ENCODE measurements at places on chromosomes 2 and 18. TPM values are rescaled to one million over a fixed set of nuclear protein-coding genes. Genes with fewer than 3 reads are reported as not detected.

Gene LGALSL
- 1.5 TPM for total RNA-seq

Gene RFX8
- total RNA-seq: 36.7 TPM

Gene METTL4
- total RNA-seq: 11.1 TPM

Gene DHX57
- 20.3 TPM for total RNA-seq

Gene SIX3
- not detected for total RNA-seq

Gene RIT2
- total RNA-seq: not detected

Data from smooth muscle cell of trachea (primary cell).